ENCODE measurements at places on chromosomes 13 and 19. TPM values are rescaled to one million over a fixed set of nuclear protein-coding genes. Genes with fewer than 3 reads are reported as not detected.

The SYNGR4 gene
- not detected for total RNA-seq

The SOX21 gene
- 6.2 TPM for total RNA-seq

The ZNF586 gene
- 9.7 TPM for total RNA-seq

The TBC1D17 gene
- 15.0 TPM for total RNA-seq

The ZNF888 gene
- 4.1 TPM for total RNA-seq

The PALM3 gene
- total RNA-seq, result 0.07 TPM

The VAV1 gene
- 2.3 TPM for total RNA-seq

Measured in airway epithelial cell (primary cell).